ENCODE measurements at places on chromosomes 16 and 17.
A peak's percentile ranks its signal among the peaks of the same experiment; 100 is the strongest.

- peak; percentile 64 for DNase-seq
Measured at GRCh38 chr16:49348408-49349176, 25.0 kb upstream of the C16orf78 start.

- DNase-seq: no peak
Measured at GRCh38 chr17:29225396-29225795, 21.3 kb upstream of the CRYBA1 start.

GRCh38 chr17:78895322-78895721, 7.7 kb downstream of the CEP295NL start:
- no peak for DNase-seq

DNA sequence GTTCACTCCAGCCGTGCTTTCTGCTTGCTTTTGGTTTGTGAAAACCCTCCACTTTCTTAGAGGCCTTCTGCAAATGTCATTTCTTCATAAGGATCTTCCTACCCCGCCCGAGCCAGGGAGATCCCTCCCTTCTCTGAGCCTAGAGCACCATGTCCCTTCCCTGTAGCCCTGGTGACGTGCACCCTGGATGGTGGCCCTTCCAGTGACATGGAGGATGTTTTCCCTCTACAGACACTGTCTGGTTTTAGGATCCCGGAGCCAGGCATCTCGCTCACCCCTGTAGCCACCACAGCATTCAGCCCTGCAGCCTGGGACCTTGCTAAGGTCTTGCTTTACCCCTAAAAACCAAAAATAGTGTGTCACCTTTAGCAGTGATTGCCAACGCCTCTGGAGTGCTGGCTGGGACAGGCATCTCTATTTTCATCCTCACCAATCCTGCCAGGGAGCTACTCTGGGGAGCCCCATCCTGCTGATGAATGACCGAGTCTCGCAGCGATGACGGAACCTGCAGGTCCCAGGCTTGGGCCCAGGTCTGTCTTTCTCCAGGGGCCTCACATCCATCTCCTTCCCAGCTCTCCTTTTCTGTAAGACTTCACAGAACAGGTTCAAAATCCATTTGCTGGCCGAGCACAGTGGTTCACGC, 394.1 kb upstream of the TNRC6C start:
- no peak for DNase-seq

- no peak for DNase-seq
Measured at GRCh38 chr16:75921281-75921680, 195.0 kb upstream of the CPHXL start.

DNA sequence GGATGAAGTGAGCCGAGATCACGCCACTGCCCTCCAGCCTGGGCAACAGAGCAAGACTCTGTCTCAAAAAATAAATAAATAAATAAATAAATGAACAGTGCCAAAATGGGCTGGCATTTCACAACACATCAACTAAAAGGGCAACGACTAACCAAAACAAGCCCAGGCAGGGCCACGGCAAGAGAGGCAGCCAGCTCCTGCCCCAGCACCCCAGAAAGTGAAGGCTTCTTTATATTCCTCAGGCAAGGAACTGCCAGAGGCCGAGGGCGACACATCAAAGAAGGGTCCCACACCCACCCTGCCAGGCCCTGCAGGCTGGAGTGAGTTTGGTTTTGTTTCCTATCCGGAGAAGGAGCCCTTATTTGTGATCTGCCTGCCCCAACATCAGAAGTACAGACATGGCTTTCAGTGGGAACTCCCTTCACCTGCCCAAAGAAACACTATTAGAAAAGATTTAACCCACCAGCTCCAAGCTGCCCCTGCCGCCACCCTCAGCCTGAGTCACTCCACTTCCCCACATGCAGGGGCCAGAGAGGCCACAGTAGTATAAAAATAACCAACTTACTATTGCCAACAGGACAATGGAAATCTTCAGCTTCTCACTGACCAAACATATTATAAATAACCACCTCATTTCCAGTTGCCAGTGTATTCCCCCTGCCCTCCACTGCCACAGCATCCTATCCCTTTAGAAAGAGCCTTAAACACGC, 8.0 kb downstream of the FBXO31 start:
- DNase-seq: no peak

GRCh38 chr16:28196387-28196987, 15.3 kb downstream of the XPO6 start:
- no peak for DNase-seq

DNA sequence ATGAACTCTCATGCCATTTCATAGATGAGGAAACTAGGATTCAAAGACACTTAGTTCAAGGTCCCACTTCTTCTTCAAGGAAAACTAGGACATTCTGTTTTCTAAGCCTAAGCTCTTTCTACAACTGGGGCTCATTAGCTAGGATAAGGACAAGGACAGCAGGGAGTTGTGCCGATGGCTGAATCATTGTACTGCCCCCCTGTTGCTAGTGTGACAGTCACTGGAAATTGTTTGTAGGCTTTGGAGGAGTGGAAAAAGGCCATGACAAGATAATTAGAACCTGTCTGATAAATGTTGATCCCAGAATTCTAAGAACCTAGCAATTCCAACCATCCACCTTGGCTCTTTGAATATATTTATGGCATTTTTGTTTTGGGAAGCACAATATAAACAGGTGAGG, 445.7 kb downstream of the CDH8 start:
- DNase-seq: no peak

- DNase-seq: no peak
Measured at GRCh38 chr16:49828533-49829267, 27.2 kb downstream of the ZNF423 start.

GRCh38 chr17:37494971-37495370, 5.3 kb downstream of the DUSP14 start:
- DNase-seq: no peak

DNA sequence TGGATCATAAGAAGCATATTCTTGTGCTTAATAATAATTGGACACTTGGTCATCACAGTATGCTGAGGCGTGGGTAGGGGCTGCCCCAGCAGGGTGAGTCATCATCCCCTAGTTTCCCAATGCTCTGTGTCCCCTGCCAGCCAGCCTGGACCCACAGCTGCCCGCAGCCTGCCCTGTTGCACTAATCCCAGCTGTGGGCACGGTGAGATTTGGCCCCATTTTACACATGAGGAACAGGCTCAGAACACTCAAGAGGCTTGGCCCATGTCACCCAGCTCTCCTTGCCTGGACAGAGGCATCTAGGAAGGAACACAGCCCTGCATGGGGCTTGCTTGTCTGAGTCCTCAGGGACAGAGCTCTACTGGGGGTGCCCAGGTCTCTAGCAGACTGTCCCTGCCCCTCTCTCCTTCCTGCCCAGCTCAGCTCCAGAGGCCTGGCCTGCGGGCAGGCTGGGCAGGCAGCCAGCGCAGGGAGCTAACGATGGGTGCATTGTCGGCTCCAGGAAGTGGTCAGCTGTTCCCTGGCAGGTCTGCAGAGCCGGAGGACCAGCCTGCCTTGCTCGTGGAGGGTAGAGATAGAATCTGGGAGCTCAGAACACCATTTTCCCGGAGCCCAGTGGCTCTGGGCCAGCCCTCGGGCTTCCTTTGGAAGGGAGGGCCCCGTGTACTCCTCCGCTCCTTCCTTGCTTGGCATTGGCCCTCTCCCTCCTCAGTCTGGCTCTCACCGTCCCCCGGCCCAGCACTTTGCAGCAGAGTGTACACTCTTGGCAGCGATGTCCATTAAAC, 189.4 kb downstream of the RAB11FIP4 start:
- no peak for DNase-seq

DNA sequence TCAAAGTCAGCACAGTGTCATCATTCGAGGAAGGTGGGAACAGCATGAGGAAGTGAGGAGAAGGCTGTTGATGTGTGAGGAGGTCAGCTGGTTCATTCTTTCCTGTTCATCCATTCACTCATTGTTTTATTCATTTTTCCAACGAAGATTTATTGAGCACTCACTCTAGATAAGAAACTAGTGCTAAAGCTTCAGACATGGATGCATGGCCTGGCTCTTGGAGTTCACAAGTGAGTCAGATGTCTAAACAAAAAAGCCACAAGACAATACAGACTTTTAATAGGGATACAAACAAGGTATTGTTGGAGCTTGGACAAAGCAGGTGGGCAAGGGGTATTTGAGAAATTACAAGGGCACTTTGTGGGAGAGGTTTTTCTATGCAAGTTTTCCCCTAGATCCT, 31.3 kb upstream of the MPHOSPH6 start:
- DNase-seq: no peak

- DNase-seq: peak; percentile 59
Measured at GRCh38 chr17:56679115-56679776, 85.7 kb downstream of the NOG start.

DNA sequence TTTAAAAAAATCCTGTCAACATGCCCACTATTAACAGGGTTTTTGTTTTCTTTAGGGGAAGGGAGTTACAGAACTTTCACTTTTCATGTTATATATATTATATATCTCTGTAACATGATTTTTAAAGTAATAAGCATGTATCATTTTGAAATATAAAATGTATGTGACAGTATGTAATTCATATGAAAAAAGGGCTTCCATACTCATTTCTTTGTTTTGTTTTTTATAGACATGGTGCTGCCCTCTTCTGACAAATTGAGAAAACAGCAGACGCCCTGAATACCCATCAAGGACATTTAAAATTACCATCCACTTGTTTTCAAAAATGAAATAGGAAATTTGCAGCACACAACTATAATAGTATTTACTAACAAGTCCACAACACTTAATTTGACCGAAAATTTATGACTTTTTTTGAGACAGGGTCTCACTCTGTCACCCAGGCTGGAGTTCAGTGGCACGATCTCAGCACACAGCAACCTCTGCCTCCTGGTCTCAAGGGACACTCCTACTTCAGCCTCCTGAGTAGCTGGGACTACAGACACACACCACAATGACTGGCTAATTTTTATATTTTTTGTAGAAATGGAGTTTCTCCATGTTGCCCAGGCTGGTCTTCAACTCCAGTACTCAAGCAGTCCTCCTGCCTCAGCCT, 30.4 kb downstream of the CFDP1 start:
- peak; percentile 69 for DNase-seq

DNA sequence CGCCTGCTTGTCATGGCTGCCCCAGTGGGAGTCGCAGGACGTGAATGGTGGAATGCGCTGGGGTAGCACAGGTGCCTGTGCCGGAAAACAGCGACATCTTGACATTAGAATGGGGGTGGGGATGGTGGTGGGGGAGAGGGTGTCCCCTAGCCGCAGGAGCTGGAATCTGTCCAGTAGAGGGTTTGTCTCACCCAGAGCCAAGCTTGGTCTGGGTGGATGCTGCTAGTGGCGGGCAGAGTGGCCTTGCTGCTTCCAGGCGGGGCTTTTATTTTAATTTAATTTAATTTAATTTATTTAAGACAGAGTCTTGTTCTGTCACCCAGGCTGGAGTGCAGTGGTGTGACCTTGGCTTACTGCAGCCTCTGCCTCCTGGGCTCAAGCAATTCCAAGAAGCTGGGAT, 7.7 kb downstream of the BAIAP2 start:
- no peak for DNase-seq

- DNase-seq: peak; percentile 81
Measured at GRCh38 chr16:88649924-88650748, 717 bp downstream of the CYBA start.

- DNase-seq: no peak
Measured at GRCh38 chr17:65088621-65089360, 32.3 kb upstream of the GNA13 start.

DNA sequence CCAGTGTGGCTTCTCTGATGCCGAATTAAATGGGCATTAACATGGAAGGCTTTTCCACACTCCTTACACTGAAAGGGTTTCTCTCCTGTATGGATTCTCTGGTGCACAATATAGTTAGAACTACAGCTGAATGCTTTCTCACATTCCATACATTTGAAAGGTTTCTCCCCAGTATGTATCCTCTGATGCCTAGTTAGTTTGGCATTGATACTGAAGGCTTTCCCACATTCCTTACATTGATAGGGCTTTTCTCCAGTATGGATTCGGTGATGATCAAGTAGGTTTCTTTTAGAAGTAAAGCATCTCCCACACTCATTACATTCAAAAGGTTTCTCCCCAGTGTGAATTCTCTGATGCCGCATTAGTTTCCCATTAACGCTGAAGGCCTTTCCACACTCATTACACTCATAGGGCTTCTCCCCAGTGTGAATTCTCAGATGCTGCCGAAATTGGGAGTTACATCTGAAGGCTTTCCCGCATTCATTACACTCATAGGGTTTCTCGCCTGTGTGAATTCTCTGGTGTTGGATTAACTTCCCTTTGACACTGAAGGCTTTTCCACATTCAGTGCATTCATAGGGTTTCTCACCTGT, 6.5 kb upstream of the TLE7 start:
- no peak for DNase-seq

- no peak for DNase-seq
Measured at GRCh38 chr16:4136229-4136813, 20.1 kb upstream of the ADCY9 start.

DNA sequence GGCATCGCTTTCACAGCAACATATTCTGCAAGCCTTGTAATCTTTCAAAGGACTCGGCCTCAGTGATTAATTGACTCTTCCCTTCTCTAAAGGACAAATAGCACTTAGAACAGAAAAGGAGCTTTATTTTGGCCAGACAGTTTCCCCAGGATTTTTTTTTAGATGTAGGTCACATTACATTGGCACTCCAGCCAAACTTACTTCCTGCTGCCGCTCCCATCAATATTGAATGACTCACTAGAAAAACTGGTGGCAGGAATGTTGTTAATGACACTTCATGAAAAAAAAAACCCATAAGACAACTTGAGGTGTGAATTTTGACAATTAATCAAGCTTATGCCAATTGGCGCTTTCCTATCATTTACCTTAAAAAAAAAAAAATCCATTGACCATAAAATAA, 432.6 kb downstream of the TOX3 start:
- DNase-seq: no peak

- no peak for DNase-seq
Measured at GRCh38 chr17:72414967-72415853, 294.4 kb downstream of the SOX9 start.

GRCh38 chr17:60695960-60696359, 18.3 kb downstream of the BCAS3 start:
- DNase-seq: no peak

GRCh38 chr16:27461483-27462171, 59.7 kb downstream of the IL21R start:
- DNase-seq: no peak

- DNase-seq: peak; percentile 47
Measured at GRCh38 chr16:76035689-76036088, 241.5 kb upstream of the CNTNAP4 start.

DNA sequence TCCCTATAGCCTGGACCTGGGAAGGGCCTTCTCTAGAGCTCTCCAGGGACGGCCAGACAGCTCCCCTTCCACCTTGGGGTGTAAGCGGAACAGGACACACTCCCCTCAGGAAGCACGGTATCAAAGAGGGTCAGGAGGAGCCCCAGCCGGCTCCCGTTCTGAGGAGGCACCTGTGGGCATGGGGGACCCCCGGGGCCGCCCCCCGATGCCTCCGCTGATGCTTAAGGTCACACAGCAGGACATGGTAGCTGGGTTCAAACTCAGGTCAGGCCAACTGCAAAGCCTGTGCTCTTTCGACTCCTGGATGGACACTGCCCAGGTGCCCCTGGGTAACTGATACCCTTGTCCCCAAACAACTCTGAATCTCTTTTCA, 49.8 kb downstream of the CMIP start:
- no peak for DNase-seq

- DNase-seq: no peak
Measured at GRCh38 chr17:40932608-40933007, 4.8 kb downstream of the KRT23 start.

GRCh38 chr17:38926293-38927070, 1.1 kb downstream of the LASP1NB start:
- DNase-seq: no peak

Measured in Karpas-422 (cell line).